ENCODE measurements at places on chromosomes 2 and 18.

- DNase-seq = no peak
These were observed 126.2 kb upstream of the CAB39 start for GRCh38 chr2:230586328-230586982.

- DNase-seq = no peak
These were observed 360.0 kb downstream of the PTPRM start for GRCh38 chr18:7927119-7927518.

DNA sequence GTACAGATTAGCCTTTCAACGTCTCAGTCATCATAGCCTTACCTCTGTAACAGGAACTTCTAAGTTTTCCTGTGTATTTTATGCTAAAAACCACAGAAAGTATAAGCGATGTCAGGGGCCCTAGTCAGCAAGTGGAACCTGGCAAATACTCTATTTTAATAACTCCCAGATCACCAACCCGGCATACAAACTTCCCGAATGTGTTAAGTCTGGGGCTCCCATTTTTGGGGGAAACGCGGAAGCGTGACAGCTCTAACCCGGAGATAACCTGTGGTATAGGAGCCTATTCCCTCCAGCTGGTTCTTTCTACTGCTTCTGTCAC lies 574 bp downstream of the NIFK start:
- DNase-seq = no peak

DNA sequence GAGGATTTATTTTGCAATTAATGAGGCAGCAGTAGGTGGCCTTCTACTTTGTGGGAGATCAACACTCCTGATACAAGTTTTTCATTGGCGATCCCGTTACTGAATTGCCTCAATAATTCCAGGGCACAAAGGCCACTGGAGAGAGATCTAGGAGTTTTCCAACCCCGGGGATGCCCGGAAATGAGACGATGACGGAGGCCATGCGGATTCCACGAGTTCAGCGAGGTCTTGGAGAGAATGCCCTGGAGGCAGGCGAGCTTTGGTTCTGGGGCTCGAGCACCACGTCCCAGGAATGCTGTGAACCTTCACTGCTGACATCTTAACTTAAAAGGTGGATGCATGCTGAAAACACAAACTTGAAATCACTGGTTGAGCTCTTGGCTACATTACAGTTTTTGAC lies 74.2 kb downstream of the LDLRAD4 start:
- DNase-seq = no peak

GRCh38 chr2:237806334-237806733 lies 7.8 kb downstream of the RBM44 start:
- no peak for DNase-seq

- no peak for DNase-seq
These were observed at the start of gene SLC16A14 for GRCh38 chr2:230068651-230069055. TSS of gene SLC16A14 (minus strand) at chr2:230068924. CDS start at chr2:230059352, 9,572 bp downstream.

DNA sequence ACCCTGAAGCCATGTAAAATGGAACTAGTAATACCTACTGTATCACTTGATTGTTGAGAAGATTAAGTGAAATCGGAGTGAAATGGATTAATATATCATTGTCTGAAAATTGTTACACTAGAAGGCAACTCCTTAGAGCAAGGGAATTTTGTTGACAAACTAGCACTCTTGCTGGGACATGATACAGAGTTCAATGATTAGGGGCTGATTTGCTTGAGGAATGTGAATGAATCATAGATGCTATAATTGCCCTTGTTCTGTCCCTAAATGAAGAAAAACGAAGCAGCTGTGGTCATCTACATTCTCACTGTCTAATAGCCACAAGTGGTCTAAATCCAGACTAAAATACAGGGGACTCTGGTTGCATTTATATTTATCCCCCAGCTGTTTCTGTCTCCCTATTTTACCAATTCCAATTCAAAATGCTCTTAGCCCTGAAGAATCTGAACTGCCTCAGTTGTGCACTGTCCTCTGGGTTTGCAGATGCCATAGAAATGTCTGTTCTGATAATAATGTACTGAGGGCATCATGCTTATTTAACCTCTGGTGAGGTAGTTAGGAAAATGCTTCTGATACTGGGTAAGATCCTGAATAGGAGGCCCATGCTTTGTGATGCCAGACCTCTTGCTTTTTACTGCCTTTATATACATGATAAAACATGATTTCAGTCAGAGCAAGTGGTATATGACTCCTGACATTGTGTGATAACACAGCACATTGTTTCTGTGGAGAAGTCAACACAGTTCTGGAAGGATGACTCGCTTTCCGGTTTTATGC lies 382.1 kb downstream of the NRXN1 start:
- DNase-seq = no peak

- DNase-seq = no peak
These were observed 871 bp upstream of the DUSP28 start for GRCh38 chr2:240559286-240559685.

- no peak for DNase-seq
These were observed 47.5 kb upstream of the STAM2 start for GRCh38 chr2:152222975-152223637.

GRCh38 chr2:239958473-239958765 lies 66.7 kb downstream of the NDUFA10 start:
- no peak for DNase-seq

DNA sequence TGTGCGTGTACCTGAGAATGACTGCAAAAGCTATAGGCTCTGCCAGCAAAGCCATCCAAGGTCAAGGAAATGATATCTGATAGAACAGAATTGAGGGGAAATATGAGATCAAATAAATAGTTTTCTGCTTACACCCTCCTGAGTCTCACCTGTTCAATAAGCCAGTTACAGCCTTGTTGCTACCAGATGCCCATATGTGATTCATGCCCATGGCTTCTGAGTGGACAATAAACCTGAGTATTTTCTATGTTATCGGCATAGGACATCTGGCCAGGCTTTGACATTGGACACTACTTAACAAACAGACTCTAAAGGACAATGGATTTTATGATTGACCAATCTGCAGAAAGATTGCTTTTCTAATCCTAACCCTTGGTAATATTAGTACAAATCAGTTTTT lies 297.9 kb downstream of the LRATD1 start:
- DNase-seq = no peak

- DNase-seq = no peak
These were observed 323.3 kb upstream of the ZNF521 start for GRCh38 chr18:25675123-25675850.

DNA sequence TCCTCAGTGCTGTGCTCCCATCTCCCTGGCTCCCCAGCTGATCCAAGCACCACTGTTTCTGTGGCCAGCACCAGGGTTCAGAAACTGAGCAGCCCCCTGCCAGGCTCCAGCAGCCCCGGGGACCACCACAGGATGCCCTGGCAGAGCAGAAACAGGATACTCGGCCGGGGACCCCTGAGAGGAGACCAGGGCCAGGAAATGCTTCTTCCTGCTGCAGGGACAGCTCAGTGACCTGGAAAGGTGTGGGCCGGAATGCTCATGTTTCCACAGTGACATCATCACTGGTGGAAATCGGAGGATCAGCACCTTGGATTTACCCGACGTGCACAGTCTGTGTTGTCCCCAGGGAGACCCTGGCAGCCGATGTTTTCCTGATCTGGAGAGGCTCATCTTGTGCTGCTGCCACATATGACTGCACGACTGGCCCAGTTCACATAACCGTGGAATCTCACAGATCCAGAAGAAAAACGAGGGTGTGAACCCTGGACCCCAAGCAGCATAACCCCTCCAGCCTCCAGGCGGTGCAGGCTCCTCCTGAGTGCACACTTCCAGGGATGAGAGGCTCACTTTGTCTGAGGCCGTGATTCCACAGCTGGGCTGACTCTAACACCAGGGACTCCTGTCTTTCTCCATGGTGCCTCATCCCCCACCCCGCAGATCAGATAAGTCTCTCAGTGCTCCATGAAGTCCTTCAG lies 58.0 kb downstream of the DDX1 start:
- no peak for DNase-seq

- DNase-seq = no peak
These were observed 83.9 kb upstream of the PKDCC start for GRCh38 chr2:41963661-41964525.

DNA sequence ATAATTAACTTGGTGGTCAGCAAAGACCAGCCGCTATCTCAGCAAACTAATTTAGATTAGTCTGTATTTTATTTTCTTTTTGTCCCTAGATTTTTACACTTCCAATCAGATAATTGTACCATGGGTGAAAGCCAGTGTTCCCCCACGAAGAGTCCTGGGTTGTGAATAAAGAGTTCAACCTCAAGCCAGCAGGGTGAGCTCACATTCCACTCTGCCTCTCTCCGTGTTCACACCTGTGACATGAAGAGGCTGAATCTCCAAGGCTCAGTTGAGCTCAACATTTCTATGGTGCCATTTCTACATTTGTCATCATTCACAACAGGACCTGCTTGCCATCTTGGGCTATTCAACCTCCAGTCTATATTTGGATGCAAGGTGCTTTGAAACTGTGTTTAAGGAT lies 771.5 kb downstream of the GALR1 start:
- no peak for DNase-seq

DNA sequence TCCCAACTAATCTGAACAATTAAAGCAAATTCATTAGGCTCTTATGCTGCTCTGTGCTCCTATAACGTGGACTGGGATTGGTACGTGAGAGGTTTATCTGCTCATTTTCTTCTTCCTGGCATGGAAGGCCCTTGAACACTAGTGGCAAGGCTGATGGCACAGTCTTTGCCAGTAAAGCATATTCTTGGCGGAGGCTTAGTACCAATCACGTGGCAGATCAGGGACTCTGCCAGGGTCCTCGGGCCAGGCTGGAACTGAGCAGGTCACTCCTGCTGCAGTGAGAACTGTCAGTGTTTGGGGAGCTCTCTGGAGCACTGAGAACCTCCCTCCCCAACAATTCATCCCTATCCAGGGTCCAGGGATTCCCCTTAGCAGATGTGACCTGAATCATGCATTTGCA lies 3.7 kb upstream of the ALPK2 start:
- no peak for DNase-seq

DNA sequence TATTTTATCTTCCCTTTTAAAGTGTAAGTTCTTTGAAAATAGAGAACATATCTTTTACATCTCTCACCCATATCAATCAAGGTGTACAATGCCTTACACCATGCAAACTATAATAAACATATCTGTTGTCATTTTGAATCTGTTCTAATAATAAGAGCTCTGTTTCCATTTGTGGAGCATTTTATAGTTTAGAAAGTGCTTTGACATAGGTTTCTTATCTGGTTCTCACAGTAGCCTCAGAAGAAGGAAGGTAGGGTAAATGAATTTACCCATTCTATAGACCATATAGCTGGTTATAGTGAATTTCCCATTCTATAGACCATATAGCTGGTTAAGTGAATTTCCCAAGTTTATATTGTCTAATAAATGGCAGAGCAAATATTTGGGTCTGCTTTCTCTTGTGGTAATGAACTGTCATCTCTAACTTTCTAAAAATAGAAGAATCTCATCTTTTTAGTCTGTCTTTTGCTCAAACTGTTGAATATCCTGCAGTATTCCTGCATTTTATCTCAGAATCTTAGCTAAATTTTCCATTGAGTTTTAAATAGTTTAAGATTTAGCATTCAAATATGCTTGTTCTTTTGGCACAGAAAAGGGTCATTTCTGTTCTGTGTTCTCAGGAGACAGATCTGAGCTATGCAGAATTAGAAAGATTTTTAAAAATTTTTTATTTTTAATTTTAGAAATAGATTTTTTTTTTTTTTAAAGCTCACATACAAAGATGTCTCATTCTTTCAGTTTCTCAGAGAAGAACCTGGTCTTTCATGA lies 80.7 kb upstream of the STON1 start:
- DNase-seq = no peak

DNA sequence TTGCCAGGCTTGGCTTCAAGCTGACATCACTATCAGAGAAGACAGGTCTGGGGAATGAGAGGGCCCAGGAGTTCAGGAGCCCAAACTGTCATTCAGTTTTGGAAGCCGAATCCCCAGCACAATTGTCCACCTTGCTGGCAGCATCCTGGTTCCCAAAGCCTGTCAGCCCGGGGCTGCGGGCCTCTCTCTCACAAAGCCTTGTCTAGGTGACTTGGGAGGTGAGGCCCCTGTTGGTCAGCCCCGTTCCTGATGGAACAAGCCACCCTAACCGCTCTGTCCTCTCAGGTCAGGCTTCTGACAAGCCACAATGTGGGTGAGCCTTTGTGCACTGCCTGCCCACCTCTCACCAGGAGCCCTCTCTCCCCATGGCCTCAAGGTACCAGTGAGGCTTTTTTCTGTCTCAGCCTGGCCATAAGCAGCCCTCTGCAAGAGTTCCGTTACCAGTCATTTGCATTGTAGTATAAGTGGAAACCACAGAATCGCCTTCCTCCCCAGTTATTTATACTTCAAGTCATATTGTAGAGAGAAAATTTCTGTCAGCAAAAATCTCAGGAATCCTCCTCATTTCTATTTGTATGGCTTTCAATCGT lies 100.6 kb downstream of the MSH2 start:
- peak; percentile 48 for DNase-seq

DNA sequence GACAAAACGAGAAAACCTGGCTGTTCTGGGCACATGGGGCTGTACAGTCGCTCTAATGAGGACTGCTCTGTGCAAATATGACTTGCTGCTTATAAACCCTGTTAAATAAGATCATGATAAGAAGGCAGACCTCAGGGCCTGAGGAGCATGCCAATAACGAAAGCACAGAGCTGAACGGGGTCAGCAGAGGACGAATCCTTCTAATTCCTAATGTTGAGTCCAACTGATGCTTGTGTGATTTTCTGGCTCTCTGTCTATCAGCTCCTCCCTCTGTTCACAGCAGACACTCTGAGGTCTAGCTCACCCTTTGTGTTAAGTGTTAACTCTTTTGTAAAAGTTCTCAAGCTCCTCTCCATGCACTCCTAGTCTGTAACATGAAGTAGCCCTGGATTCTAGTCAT lies 167.2 kb upstream of the REV1 start:
- no peak for DNase-seq

DNA sequence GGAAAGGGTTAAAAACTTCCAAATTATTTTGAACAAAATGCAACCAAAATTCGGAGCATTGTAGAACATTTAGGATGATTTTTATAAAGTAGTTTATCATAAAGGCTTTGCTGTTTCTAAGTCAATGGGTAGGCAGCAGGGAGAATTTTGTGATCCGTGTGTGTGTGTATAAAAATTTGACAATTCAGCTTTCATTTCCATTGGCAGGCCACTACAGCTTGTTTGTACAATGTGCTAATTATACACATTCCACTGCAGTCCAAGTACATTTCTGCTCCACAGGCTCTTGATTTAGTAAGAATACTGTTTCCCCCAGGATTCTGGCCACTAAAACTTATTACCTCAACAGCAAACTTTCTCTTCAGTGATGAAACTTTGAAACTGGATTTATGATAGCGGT lies 71.8 kb upstream of the LTBP1 start:
- DNase-seq = no peak

- DNase-seq = no peak
These were observed 283.5 kb downstream of the CCDC178 start for GRCh38 chr18:33156906-33157470.

Measured in GM12864 (cell line).